ENCODE measurements at places on chromosomes 4 and X.

- no peak for DNase-seq
- peaks cover 4% of the 10 kb centered on the region for H3K27me3 ChIP-seq
- no peaks in the 10 kb centered on the region for H3K4me1 ChIP-seq
- H3K36me3 ChIP-seq: no peaks in the 10 kb centered on the region
These were observed 112.1 kb downstream of the FAM53A start for GRCh38 chr4:1572010-1572385.

DNA sequence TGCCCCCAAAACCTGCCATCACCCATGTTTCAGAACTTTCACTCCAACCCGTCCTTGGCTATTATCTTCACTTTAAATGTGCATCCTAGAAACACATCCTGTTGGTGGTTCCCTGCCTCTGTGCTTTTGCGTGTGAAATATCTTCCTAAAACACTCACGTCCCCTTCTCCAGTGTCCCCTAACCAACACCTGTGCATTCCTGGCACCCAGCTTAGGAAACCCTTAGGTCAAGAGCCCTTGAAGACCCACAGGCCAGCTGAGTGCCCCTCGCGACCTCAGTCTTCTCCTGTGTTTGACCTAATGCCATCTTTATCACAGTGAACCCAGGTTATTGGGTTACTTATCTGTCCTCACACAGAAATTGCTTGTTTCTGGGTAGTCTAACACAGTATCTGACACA, 117.6 kb downstream of the STK32B start:
- H3K27ac ChIP-seq: no peak overlapping the region
- H3K4me3 ChIP-seq: no peak overlapping the region
- no peaks in the 10 kb centered on the region for H3K4me1 ChIP-seq
- H3K27me3 ChIP-seq: no peaks in the 10 kb centered on the region
- H3K36me3 ChIP-seq: no peaks in the 10 kb centered on the region
- DNase-seq: no peak

- H3K27me3 ChIP-seq: no peaks in the 10 kb centered on the region
- H3K4me3 ChIP-seq: no peak overlapping the region
- H3K27ac ChIP-seq: no peak overlapping the region
These were observed 394.5 kb downstream of the KCNIP4 start for GRCh38 chr4:21554066-21554465.

GRCh38 chr4:162770761-162771490, 395.8 kb downstream of the NAF1 start:
- H3K27ac ChIP-seq: no peak overlapping the region
- H3K4me3 ChIP-seq: no peak overlapping the region
- no peaks in the 10 kb centered on the region for H3K4me1 ChIP-seq
- no peak for DNase-seq

DNA sequence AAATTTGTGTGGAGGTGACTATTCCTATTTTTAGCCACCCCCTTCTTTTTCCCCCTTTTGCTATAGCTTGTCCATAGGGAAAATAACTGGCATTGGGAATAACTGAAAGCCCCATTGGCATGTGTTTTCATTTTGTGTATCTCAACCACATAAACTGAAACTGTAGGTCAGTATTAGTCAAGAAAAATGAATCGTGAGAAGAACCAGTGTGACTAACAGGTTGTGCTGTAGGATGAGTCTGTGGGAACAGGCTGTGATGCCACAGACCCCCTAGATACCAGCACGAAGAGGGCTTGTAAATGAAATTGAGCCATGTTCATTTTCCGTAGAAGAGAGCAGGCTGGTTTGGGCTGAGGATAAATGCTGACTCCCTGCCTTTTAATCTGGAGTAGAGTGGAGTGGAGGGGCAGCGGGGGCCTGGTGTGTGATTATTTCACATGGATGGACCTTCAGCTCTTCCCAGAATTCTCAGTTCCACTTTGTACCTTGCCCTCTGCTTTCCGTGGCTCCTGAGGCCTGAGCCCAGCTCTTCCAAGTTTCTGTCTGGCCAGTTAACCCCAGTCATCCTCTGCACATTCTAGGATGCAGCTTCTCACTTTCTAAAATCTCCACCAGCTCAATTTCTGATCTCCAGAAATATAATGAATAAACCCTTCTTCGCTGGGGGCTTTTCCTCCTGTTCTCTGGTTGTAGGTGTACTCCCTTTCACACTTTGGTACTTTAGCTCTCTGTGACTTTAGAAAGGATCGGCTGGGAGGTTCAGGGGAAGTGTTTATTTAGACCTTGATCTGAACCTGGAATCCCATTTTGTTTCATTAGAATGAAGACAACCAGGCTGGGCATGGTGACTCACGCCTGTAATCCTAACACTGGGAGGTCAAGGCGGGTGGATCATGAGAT, 37.3 kb downstream of the DCUN1D4 start:
- H3K4me1 ChIP-seq: no peaks in the 10 kb centered on the region
- no peak overlapping the region for H3K4me3 ChIP-seq
- peaks cover 90% of the 10 kb centered on the region for H3K36me3 ChIP-seq

DNA sequence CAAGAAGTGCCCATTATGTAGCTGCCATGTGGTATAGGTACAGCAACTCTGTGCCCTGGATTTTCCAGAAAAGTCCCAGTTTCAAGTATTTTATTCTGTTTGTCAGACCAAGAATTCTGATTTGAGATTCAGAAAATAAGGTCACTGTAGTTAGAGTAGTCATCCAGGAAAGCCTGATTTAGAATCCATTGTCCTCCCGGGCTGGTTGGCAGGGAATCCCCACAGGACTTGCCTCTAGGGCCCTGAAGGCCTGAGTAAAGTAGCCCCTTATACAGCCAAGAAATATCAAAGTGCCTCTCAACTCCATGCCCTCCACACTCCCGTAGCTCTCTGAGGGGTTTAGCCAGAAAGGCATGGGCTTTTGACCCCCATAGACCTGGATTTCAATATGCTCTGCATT, 36.3 kb downstream of the RTL5 start:
- no peak overlapping the region for H3K27ac ChIP-seq
- no peaks in the 10 kb centered on the region for H3K36me3 ChIP-seq
- H3K4me1 ChIP-seq: peaks cover 24% of the 10 kb centered on the region
- H3K27me3 ChIP-seq: peaks cover 71% of the 10 kb centered on the region
- H3K4me3 ChIP-seq: no peak overlapping the region

GRCh38 chr4:40731792-40732245, 17.9 kb upstream of the NSUN7 start:
- peaks cover 12% of the 10 kb centered on the region for H3K4me1 ChIP-seq
- no peak for DNase-seq
- no peak overlapping the region for H3K27ac ChIP-seq
- H3K27me3 ChIP-seq: peaks cover 11% of the 10 kb centered on the region
- H3K4me3 ChIP-seq: no peak overlapping the region

GRCh38 chrX:152913346-152913745, 15.5 kb downstream of the ZNF185 start:
- no peaks in the 10 kb centered on the region for H3K4me1 ChIP-seq
- no peak overlapping the region for H3K4me3 ChIP-seq
- H3K36me3 ChIP-seq: no peaks in the 10 kb centered on the region

- DNase-seq: no peak
- no peaks in the 10 kb centered on the region for H3K27me3 ChIP-seq
- H3K4me1 ChIP-seq: no peaks in the 10 kb centered on the region
- no peak overlapping the region for H3K27ac ChIP-seq
These were observed 436.0 kb downstream of the CENPC start for GRCh38 chr4:67109276-67109675.

DNA sequence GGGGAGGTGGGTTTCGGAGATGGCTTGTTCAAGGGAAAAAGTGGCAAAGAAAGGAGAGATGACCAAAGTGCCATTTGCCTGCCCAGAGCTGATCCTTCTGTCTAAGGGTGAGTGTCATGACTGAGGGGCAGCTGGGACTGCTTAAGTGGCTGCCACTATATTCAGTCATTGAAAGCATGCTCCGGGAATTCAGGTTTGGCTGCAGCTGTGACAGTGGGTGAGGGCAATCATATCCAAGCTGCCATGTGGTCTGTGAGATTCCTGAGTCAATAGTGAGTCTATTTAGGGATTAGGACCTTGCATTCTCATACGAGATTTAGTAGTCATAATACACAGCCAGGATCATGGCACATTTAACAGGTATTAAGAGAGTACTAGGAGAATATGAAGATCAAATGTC, 138.8 kb upstream of the BANK1 start:
- H3K4me1 ChIP-seq: no peaks in the 10 kb centered on the region
- H3K4me3 ChIP-seq: no peak overlapping the region
- H3K27me3 ChIP-seq: peaks cover 19% of the 10 kb centered on the region
- H3K27ac ChIP-seq: no peak overlapping the region
- DNase-seq: no peak
- no peaks in the 10 kb centered on the region for H3K36me3 ChIP-seq

DNA sequence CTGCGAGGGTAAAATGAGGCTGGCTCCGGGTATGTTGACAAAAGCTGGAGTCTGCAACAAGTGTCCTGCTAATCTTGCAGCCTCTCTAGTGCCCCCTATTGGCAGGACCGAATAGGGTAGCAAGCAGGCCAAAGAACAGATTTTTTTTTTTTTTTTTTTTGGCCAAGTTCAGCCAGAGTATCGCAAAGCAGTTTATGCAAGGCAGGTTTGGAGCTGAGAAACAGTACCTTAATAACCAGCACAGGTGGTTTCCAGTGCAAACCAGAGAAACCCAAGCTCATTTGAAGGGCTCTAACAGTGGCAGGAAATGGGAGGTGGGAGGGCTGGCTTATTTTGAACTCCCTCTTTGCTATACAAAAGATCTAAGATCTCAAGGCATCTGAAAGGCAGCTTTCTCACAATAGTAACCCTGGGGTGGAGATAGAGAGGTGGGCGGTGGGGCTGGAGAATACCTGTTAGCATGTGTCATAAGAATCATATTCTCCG, 38.2 kb upstream of the OCIAD2 start:
- no peaks in the 10 kb centered on the region for H3K36me3 ChIP-seq
- no peaks in the 10 kb centered on the region for H3K27me3 ChIP-seq

DNA sequence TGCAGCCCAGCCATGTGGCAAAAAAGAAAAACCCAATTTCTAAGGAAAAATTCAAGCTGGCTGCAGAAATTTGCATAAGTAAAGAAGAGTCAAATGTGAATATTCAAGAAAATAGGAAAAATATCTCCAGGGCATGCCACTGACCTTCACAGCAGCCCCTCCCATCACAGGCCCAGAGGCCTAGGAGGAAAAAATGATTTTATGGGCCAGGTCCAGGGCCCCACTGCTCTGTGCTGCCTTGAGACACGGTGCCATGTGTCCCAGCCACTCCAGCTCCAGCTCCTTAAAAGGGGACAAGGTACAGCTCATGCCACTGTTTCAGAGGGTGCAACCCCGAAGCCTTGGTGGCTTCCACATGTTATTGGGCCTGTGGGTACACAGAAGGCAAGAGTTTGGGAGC, 182.7 kb upstream of the FGF16 start:
- H3K27me3 ChIP-seq: peaks cover 32% of the 10 kb centered on the region
- no peak overlapping the region for H3K4me3 ChIP-seq
- no peaks in the 10 kb centered on the region for H3K4me1 ChIP-seq
- no peaks in the 10 kb centered on the region for H3K36me3 ChIP-seq
- no peak for DNase-seq

DNA sequence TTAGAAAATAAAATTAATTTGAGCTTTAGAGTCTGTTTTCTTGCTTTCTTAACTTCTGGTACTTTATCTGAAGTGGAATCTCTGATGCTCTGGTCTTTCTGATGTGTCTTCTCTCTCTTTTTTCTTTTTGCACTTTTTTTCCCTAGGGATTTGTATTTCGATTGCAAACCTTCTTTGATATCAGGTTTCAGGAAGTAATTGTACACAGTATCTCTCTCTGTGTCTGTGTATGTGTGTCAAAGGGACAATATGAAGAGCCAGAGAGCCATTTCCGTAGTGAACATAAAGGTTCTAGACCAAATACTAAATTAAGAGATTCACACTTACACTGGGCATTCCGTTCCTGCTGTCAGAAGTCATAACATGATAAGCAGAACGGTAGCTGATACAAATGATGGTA, 325.0 kb downstream of the PCDH7 start:
- no peaks in the 10 kb centered on the region for H3K36me3 ChIP-seq
- DNase-seq: no peak
- no peak overlapping the region for H3K27ac ChIP-seq
- H3K4me3 ChIP-seq: no peak overlapping the region
- H3K4me1 ChIP-seq: no peaks in the 10 kb centered on the region
- no peaks in the 10 kb centered on the region for H3K27me3 ChIP-seq

- H3K27ac ChIP-seq: no peak overlapping the region
- H3K36me3 ChIP-seq: no peaks in the 10 kb centered on the region
- H3K4me3 ChIP-seq: no peak overlapping the region
- no peaks in the 10 kb centered on the region for H3K27me3 ChIP-seq
- no peak for DNase-seq
These were observed 436.1 kb downstream of the PCDH7 start for GRCh38 chr4:31156221-31156620.

DNA sequence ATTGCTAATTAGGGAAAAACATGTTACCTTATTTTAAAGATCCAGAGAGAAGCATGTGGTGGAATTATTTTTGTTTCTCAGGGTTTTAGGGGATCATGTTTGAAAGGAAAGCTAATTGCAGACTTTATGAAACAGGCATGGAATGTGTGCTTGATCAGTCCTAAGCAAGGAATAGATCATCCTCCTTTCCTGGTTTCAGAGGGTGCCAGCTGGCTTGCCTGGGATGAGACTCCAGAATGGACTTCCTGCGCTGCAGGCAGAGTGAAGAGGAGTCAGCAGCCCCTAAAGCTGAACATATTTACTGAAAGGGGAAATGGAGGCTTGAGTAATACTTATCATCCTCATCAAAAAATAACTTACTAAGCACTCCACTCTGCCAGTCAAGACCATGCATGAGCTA, 13.3 kb downstream of the FGF5 start:
- no peaks in the 10 kb centered on the region for H3K36me3 ChIP-seq
- DNase-seq: no peak
- no peak overlapping the region for H3K27ac ChIP-seq
- H3K27me3 ChIP-seq: peaks cover 7% of the 10 kb centered on the region
- no peaks in the 10 kb centered on the region for H3K4me1 ChIP-seq

DNA sequence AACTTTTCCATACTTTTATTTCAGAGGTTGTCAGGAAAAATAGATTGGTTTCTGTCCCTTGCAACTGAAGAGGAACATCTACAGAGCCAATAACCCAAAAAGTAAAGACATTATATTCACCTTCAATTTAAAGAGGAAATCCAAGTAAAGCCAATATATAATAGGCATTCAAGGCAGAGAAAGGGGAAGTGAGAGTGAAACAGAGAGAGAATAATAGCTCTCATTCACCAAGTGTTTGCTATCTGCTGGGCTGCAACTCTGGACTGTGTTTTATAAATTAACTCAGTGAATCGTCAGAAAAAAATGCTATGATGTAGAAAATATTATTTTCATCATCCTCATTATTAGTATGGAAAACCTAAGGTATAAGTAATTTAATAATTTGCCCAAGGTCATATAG, 448.5 kb downstream of the TRAM1L1 start:
- H3K36me3 ChIP-seq: no peaks in the 10 kb centered on the region
- H3K27ac ChIP-seq: no peak overlapping the region
- no peaks in the 10 kb centered on the region for H3K4me1 ChIP-seq
- DNase-seq: no peak

GRCh38 chr4:140004549-140004895, 149.5 kb downstream of the MAML3 start:
- H3K4me1 ChIP-seq: no peaks in the 10 kb centered on the region
- no peak overlapping the region for H3K27ac ChIP-seq
- no peak for DNase-seq
- H3K36me3 ChIP-seq: no peaks in the 10 kb centered on the region

GRCh38 chr4:76527666-76528065, 92.6 kb downstream of the SHROOM3 start:
- no peak overlapping the region for H3K27ac ChIP-seq
- H3K4me3 ChIP-seq: no peak overlapping the region
- no peaks in the 10 kb centered on the region for H3K4me1 ChIP-seq
- H3K27me3 ChIP-seq: peaks cover 14% of the 10 kb centered on the region
- H3K36me3 ChIP-seq: no peaks in the 10 kb centered on the region
- DNase-seq: no peak

- H3K36me3 ChIP-seq: no peaks in the 10 kb centered on the region
- H3K4me1 ChIP-seq: no peaks in the 10 kb centered on the region
- H3K4me3 ChIP-seq: no peak overlapping the region
- DNase-seq: no peak
These were observed 24.1 kb upstream of the MAP9 start for GRCh38 chr4:155400893-155401292.

Measured in activated T-cell treated with anti-CD3 and anti-CD28 coated beads, Interleukin-2, amount 50 U/mL, for 24 hours (primary cell).